ENCODE measurements at places on chromosomes 3 and 15.
A peak's percentile ranks its signal among the peaks of the same experiment; 100 is the strongest.

GRCh38 chr3:27677565-27677964, 44.6 kb downstream of the EOMES start:
- no peak for DNase-seq

- no peak for DNase-seq
Measured at GRCh38 chr3:55885721-55886120, 398.6 kb upstream of the WNT5A start.

- DNase-seq, result no peak
Measured at GRCh38 chr3:64351713-64352638, 126.7 kb upstream of the PRICKLE2 start.

GRCh38 chr3:126927846-126928245, 55.1 kb upstream of the PLXNA1 start:
- DNase-seq, result no peak

DNA sequence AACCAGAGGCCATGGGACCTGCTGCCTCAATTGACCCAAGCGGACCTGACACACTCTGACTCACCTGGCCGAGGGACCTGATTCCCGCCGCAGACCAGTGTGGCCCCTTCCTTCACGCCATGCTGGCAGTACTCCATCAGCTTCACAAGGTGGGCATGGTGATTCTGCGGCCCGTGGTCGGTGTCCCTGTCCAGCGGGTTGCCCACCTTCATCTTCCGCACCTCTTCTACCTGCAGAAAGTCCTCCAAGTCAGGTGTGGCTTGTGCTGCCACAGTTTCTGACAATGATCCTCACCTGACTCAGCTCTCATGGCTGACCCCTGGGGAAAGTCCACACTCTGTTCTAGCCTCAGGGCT, 25.9 kb upstream of the SLC41A3 start:
- no peak for DNase-seq

- DNase-seq, result no peak
Measured at GRCh38 chr15:38843736-38844590, 279.3 kb upstream of the RASGRP1 start.

DNA sequence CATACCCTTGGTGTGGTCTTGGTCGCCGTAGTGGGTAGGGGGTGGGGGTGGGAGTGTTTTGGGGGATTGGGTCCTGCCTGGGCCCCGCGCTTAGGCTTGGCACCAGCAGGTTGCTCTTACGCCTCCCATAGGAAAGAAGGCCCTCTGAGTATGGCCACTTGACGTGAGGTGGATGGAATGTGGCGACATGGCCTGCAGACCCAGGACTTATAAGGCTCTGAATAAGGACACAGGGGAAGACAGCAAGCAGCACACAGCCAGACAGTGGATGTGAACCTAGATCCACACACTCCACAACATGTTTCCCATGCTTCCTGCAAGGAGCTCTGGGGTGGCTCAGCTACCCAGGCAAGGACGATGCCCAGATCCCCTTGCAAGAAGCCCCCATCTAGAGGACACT, 12.4 kb downstream of the RBPMS2 start:
- DNase-seq, result no peak

- DNase-seq, result no peak
Measured at GRCh38 chr3:152615681-152616080, 219.2 kb upstream of the P2RY1 start.

GRCh38 chr15:101501703-101502373, 12.3 kb upstream of the PCSK6 start:
- DNase-seq, result peak; percentile 13

DNA sequence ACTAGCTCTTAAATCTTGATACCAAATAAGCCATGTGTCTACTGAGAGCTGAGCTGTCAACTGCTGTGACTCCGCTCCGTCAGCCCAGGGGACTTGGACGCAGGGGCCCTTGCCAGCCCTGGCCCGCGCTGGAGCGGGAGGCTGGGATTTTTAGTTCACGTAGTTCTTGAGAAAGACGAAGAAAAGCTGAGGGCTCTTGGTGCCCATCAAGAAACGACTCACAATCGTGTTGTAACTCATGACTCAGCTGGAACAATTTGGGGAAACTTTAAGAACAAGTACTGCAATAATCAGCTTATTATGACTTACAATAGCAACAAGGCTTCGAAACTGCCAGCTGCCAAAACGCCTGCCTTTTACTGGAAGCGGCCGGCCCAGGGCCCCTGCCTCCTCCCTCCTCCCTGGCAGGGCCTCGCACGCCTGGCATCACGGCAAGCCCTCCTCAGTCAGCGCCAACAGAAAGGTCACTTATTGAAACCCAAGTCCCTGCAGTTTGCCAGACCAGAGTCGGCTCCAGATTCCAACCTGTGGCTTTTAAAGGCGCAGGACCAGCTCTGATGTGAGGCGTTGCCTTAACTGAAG, 60.3 kb downstream of the RGMA start:
- DNase-seq, result no peak

- no peak for DNase-seq
Measured at GRCh38 chr15:78570710-78571109, 5.4 kb downstream of the CHRNA5 start.

GRCh38 chr3:172675441-172676193, 35.2 kb downstream of the NCEH1 start:
- DNase-seq, result no peak

DNA sequence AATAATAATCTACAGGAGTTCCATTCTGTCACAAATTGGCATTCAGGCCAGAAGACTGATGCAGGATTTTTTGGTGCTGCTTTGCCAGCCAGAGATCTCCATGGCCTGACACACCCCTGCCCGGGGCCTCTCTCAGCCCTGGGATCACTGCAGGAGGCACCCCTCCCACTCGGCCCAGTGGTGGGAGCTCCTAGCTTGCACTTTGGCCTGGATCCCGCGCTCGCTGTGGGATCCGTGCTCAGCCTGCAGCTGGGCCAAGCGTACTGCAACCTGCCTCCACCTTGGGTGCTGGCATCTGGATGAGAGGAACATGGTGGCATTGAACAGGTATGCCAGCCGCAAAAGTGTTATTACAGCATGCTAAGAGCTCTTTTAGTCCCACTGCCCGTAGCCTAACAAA, 656.7 kb upstream of the CCDC54 start:
- no peak for DNase-seq

DNA sequence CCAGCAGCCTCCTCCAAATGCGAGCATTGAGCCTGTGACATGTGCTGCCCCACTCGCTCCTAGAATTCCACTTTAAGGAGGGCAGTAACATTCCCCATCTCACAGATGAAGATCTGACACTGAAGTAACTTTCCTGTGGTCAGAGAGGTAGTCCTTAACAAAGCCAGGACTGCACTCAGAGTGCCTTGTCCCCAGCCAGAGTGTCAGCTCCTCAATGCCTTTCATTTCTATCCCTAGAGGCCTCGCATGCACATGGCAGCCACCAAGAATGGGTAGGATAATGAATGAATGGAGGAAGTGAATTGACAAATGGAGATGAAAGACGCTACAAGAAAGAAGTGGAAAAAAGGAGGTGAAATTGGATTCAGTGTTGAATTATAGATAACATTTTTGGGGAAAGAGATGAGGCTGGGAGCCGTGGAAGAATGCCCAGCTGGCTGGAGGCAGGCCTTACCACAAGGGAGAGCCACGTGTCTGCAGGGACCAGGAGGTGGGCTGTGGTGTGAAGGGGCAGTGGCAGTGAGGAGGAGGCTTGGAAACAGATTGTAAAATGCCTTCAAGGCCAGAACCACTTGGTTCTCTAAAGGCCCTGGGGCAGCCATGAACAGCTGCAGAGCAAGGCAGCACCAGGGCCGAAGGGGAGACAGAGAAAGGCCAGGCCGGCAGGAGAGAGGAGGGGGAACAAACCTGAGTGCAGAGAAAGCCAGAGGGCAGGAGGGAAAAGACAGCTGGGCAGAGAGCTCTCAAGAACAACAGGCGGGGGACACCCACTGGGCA, 10.4 kb downstream of the CFAP92 start:
- DNase-seq, result no peak

GRCh38 chr15:21269121-21269520, 171.2 kb downstream of the POTEB3 start:
- DNase-seq, result no peak

DNA sequence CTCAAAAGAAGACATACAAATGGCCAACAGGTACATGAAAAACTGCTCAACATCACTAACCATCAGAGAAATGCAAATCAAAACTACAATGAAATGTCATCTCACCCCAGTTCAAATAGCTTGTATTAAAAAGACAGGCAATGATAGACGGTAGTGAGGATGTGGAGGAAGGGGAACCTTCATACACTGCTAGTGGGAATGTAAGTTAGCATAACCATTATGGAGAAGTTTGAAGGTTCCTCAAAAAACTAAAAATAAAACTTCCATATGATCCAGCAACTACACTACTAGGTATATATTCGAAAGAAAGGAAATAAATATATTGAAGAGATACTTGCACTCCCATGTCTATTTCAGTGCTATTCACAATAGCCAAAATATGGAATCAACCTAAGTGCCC, 62.8 kb upstream of the PPARG start:
- no peak for DNase-seq

DNA sequence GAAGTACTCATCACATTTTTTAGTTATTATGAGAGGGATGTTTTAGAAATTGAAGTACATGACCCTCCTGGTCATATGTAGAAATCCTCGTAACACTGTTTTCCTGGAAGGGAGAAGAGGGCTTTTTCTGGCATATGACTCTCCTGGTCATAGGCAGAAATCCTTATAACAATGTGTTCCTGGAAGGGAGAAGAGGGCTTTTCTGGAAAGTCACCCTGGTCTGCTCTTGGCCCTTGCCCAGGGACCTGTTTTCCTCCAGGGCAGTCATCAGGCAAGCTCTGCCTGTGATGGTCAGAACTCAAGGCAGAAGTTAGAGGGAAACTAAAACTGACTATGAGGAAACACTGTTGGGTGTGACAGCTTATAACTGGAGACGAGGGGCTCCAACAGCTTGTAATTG, 27.7 kb downstream of the LAMP3 start:
- no peak for DNase-seq

GRCh38 chr3:57274845-57275244, 17.6 kb downstream of the ASB14 start:
- no peak for DNase-seq

GRCh38 chr3:72427624-72428023, 420.6 kb downstream of the SHQ1 start:
- no peak for DNase-seq

GRCh38 chr15:60371175-60372051, 26.4 kb downstream of the ANXA2 start:
- no peak for DNase-seq

- DNase-seq, result no peak
Measured at GRCh38 chr15:80191198-80191597, 38.4 kb downstream of the FAH start.

DNA sequence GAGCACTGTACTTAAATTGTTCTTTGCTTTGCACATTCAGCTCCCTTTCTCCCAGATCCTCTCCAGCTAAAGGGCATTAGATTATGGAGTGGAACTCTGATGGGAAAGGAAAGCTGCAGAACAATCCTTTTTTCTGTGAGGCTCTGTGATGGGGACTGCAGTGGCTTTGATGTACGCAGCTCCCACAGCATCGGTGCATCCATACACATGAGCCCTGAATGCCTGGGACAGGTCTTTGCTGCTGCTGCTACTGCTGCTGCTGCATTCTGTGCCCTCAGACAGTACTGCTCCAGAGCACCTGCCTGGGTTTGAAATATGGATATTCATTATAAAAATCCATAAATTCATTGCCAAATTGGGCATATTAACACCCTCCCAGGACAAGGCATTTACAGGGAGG, 164.4 kb downstream of the WDR76 start:
- no peak for DNase-seq

- DNase-seq, result no peak
Measured at GRCh38 chr15:31486906-31487695, 160.5 kb downstream of the KLF13 start.

GRCh38 chr3:71672807-71673206, 52.4 kb downstream of the EIF4E3 start:
- no peak for DNase-seq

DNA sequence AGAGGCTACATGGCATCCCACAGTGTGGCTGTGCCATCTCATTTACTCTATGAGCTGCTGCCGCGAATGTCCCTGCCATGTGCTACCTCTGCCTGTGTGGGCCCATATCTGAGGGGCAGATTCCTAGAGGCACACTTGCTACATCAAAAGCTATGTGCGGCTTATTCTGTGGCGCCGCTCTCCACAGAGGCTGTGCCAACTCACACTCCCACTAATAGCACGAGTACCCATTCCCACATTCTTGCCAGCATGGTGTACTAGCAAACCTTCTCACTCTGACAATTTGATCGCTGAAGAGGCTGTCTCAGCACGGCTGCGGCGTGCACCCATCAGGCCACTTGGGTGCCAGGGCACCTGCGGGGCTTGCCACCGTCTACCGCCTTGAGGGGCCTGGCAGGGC, 31.2 kb upstream of the MUSTN1 start:
- no peak for DNase-seq

GRCh38 chr3:15171096-15171495, 35.0 kb upstream of the CAPN7 start:
- DNase-seq, result no peak

GRCh38 chr15:35376707-35377106, 169.3 kb downstream of the DPH6 start:
- no peak for DNase-seq

- no peak for DNase-seq
Measured at GRCh38 chr15:73923488-73924164, 2.6 kb upstream of the LOXL1 start.

DNA sequence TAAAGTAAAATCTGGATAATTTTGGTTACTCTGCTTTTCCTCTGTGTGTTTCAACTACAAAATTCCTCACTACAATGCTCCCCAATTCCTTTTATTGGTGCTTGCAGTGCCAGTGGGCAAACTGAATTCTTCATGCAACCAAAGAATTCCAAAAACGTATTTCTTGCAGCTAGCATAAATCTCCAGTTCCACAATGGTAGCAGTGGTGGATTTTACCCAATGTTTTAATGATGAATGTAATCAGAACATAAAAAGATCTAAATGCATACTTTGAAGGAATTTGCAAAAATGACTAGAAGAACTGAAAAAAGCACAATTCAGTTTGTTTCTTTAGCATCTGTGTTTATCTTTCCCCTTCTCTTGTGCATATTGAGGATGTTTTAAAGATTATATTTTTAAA, 359.6 kb upstream of the TPRG1 start:
- no peak for DNase-seq

GRCh38 chr15:23854203-23854911, 167.3 kb upstream of the NDN start:
- DNase-seq, result no peak

DNA sequence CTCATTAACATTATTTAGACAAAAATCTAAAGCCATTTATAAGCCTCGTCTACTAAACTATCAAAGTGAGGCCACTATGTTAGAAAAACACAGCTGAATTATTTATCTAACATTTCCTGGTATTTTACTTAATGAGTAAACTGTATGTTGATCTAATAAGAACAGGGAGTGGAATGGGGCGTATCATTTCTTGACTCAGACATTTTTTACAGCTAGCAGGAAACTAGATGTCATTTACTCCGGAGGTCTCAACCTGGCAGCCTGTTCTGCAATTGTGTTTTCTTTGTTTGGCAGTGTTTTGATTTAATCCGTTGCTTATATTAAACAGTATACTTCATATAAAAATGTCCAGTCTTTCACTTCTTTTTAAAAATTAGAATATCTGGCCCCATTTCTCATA, 79.1 kb upstream of the ABI3BP start:
- DNase-seq, result no peak

All from stimulated activated CD8-positive, alpha-beta memory T cell treated with anti-CD3 and anti-CD28 coated beads, Interleukin-4, amount 100 ng/mL, for 1 hour (primary cell).